CD14-positive monocyte (primary cell): ENCODE measurements at places on chromosomes 1 and 21. TPM values are rescaled to one million over a fixed set of nuclear protein-coding genes. Genes with fewer than 3 reads are reported as not detected.
A peak's percentile ranks its signal among the peaks of the same experiment; 100 is the strongest.

- DNase-seq: peak; percentile 71
These were observed 743 bp downstream of the CD52 start for GRCh38 chr1:26318338-26319064.

- DNase-seq: no peak
These were observed 55.2 kb upstream of the LGALS8 start for GRCh38 chr1:236468625-236469024.

DNA sequence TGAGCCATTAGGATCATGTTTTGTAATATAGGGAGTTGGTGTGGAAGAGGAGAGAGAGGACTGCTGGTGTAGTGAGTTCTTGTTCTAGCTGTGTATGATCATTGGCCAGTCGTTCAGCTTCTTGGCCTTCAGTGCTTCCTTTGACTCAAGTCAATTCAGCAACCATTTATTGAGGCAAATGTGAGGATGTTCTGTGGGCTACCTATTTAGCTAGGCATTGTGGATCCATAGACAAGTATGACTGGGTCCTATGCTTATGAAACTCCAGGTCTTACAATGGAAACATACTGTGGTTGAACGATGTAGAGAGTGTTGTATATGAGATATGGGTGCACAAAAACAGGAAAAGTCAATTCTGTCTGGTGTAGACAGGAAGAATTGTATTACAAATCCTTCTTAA lies 41.7 kb downstream of the NFIA start:
- DNase-seq: no peak

DNA sequence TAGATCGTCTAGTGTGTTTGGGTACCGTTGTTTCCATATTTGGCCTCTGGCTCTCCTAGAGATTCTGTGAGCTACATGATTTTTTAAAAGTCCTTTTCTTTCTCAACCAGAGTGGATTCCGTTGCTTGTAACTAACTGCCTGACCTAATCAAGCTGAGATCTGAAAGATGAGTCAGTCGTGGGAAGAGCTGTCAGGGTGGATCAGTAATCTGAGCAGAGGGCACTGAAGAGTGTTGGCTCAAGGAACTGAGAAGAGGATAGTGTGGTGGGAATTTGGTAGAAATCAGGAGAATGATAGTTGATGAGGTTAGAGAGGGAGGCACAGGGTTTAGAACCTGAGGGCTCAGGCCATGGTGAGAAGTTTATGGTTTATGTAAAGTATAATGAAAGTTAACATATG lies 52.2 kb downstream of the TRAF5 start:
- no peak for DNase-seq

- DNase-seq: no peak
These were observed 53.4 kb downstream of the UBR4 start for GRCh38 chr1:19156676-19157075.

DNA sequence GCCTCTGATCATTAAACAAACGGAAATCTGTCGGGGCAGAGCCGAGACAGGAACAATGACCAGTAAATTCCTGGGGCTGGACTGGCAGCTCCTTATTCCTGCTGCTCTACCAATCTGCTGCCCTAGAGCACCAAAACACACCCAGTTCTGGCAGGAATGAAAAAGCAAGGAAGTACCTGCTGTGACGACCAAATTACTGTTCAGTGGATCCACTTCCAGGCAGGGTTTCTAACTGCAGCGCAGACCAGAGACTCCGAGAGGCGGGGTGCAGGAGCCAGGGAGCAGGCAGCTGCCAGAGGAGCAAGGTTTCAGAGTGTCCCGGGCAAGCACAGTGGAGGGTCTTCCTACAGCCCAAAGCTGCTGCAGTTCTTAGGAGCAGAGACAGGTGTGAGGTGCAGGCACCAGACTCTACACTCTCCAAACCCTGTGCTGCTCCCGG lies 32.4 kb downstream of the KANK4 start:
- no peak for DNase-seq

DNA sequence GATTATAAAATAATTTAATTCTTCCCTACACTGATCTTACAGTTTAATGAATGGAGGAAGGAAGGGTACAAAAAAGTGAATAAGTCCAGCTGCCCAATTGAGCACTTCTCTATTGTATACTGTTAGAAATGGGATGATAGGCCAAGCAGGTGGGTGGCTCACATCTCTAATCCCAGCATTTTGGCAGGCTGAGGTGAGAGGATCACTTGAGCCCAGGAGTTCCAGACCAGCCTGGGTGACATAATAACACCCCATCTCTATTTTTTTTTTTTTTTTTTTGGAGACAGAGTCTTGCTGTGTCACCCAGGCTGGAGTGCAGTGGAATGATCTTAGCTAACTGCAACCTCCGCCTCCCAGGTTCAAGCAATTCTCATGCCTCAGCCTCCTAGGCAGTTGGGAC lies 57.5 kb downstream of the ATP2B4 start:
- DNase-seq: no peak

DNA sequence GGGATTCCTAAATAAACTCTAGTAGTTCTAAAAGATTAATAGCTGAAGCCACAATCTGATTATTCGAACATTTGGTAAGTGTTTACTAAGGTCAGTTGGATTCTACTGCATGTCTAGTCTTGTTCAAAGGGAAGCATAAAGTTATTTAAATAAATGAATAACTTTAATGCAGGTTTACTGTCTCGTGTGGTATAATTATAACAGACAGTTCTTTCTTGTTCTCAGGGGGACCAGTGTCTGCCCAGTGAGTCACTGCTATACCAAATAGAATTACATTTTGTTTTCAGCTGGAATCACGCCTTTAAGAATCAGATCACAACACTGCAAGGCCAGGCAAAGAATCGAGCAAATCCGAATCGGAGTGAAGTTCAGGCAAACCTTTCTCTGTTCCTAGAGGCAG lies 45.1 kb downstream of the SMG7 start:
- DNase-seq: no peak

DNA sequence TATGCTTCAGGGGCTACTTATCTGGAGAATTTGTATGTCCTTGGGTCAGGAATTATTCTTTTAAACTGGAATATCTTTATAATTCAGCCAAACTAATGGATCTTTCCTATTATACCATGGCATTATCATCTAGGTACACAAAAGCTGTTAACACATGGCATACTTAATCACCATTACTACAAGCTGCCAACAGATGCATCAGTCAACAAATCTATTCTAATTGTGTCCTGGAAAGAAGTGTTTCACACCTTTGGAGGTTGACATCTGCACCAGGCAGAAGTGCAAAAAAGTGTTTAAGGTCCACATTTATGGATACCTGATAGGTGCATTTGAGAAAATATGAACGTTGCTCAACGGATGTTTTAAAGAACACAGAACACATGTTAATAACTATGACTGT lies 470.2 kb upstream of the ADGRL2 start:
- DNase-seq: no peak

DNA sequence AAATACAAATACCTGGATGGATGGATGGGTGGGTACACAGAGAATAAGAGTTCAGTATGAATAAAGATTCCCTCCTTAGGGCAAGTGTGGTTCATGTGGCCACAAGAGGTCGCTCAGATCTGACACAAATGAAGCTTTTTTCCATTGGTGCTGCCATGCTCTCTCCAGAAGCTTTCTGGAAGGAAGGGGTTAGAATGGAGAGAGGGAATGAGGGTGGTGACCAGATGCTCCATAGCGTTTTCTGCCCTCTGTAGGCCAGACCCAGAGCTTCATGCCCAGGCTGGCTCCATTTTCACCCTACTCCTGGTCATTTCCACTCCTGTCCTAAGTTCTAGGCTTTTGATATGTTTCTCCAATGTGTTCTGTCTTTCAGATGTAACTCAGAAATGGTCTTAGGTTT lies 3.3 kb upstream of the FCRL6 start:
- DNase-seq: peak; percentile 55

DNA sequence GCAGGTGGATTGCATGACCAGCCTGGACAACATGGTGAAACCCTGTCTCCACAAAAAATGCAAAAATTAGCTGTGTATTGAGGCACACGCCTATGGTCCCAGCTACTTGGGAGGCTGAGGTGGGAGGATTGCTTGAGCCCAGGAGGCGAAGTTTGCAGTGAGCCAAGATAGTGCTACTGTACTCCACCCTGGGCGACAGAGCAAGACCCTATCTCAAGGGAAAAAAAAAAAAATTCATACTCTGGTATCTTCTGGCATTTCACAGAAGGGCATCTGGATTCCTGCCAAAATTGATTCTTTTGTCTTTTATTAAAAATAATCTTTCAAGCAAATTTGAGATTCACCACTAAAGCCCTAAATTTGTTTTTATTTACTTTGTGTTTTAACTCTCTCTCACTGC lies 19.2 kb downstream of the CLIC4 start:
- DNase-seq: no peak

- DNase-seq: no peak
These were observed 66.9 kb downstream of the C1orf185 start for GRCh38 chr1:51168936-51169335.

GRCh38 chr1:179026813-179027669 lies 1.3 kb downstream of the FAM20B start:
- no peak for DNase-seq

- DNase-seq: no peak
These were observed 27.1 kb upstream of the POU3F1 start for GRCh38 chr1:38073534-38074301.

Gene KLHDC9
- 0.08 TPM in 1 of 2 replicates, not detected in the other for polyA plus RNA-seq

Gene CFH
- 0.36 TPM for polyA plus RNA-seq

Gene IL22RA1
- polyA plus RNA-seq: not detected

Gene GIPC2
- not detected for polyA plus RNA-seq
